ENCODE measurements at places on chromosomes 12 and 14.

- no peak for DNase-seq
Measured at GRCh38 chr12:90937651-90938050, 17.3 kb downstream of the CCER1 start.

DNA sequence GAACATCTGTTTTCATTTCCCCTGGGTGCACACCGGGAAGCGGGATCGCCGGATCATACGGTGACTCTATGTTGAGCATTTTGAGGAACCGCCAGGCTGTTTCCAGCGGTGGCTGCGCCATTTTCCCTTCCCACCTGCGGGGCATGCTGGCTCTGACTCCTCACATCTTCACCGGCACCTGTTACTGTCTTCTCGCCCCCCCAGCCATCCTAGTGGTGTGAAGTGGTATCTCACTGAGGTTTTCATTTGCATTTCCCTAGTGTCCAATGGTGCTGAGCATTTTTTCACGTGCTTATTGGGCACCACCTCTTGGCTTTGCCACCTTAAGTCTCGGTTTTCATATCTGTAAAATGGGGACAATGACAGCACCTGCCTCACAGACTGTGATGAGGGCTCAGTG, 44.1 kb upstream of the EML1 start:
- DNase-seq: no peak

- DNase-seq: no peak
Measured at GRCh38 chr12:131782061-131782460, 46.1 kb upstream of the MMP17 start.

DNA sequence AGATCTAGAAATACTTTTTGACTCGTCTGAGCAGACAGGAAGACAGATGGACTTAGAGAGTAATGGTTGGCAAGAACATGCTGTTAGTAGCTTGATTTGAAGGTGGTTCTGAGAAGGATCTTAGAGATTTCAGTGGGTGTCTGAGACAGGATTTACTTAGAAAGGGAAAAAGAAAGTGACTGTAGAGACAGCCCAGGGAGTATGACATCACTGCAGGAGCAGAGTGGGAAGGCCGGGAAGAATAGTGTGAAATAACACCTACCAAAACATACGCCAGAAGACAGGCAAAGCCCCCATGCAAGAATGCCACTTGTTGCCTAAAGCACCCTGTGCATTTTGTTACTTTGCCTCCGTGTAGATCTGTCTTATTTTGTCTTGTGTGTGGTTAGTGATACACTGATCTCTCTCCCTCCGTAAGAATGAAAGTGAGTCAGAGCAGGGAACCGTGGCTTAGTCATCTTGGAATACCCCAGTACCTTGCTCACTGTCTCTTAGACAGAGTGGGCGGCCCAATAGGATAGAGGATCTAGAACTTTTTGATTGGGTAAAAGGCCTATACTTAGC, 161.3 kb upstream of the IFNG-AS1 start:
- peak; percentile 14 for DNase-seq

DNA sequence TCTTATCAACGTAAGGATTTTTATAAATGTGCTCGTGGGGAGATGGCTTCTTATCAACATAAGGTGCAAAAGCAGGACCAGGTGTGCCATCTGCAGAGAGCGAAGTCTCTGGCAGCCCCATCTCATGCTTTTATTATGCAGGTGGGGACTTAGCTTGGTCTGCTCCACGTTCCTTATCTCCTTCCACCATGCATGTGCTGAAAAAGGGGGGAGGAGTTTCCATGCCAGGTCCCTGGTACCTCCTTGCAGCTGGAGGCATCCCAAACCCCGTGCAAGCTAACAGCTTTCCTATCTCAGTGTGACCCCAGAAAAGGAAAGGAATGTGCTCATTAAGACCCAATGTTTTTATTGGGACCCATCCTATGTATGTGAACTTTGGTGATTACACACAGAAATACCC, 608.5 kb downstream of the TMEM121 start:
- DNase-seq: no peak

DNA sequence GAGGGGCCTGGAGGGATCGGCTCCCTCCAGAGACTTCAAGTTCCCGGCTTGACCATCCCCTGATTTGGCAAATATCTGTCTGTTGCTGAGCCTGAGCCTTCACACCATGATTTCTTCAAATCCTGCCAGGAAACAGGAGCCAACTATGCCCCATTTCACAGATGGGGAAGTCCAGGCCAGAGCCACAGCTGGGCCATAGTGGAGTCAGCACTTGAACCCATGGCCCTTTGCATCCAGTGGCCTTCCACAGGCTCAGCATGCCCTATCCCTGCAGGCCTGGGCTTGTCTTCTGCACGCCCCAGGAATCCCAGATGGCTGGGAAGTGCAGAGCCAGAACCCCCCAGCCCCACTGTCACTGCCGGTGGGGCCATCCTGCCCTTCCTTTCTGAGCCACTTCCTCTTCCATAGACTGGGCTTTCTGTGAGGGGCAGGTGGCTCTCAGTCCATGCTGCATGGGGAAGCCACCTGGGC, 44.9 kb downstream of the CYP46A1 start:
- DNase-seq: no peak

- no peak for DNase-seq
Measured at GRCh38 chr12:109727746-109728726, 14.4 kb downstream of the FAM222A start.

DNA sequence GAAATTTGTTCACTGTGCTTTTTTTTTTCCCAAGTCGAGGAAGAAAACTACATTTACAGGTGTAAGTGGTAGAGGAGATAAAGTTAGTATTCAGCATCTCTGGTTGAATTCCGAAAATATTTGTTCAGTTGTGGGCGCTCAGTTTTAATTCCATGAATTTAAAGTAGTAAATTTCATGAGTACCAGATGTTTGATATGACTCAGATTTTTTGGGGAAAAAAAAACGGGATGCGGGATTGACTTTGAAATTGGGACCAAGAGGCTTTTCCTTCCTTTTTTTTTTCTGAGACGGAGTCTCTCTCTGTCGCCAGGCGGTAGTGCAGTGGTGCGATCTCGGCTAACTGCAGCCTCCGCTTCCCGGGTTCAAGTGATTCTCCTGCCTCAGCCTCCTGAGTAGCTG, 1.6 kb downstream of the TULP3 start:
- no peak for DNase-seq

- no peak for DNase-seq
Measured at GRCh38 chr12:10214136-10214894, 1.6 kb downstream of the GABARAPL1 start.

- no peak for DNase-seq
Measured at GRCh38 chr14:22978981-22979671, 3.2 kb downstream of the AJUBA start.
